Cerebellum (tissue), 4 donors: ENCODE measurements at places on chromosomes 6 and 20. TPM values are rescaled to one million over a fixed set of nuclear protein-coding genes. Genes with fewer than 3 reads are reported as not detected.

Gene NR2E1
- not detected for total RNA-seq

Gene VSTM2L
- 52.6 TPM for total RNA-seq

GRCh38 chr20:57711826-57712225 lies 2.0 kb upstream of the PMEPA1 start:
- no peak for DNase-seq

- DNase-seq: no peak
Observed at GRCh38 chr6:119449331-119450156, 100.0 kb upstream of the MAN1A1 start.
